CD8-positive, alpha-beta memory T cell (primary cell): ENCODE measurements at places on chromosomes 7 and 10.

GRCh38 chr7:17185690-17186070 lies 112.8 kb upstream of the AHR start:
- no peak overlapping the region for H3K27ac ChIP-seq
- H3K36me3 ChIP-seq = no peaks in the 10 kb centered on the region
- no peaks in the 10 kb centered on the region for H3K27me3 ChIP-seq
- no peak overlapping the region for H3K4me3 ChIP-seq
- no peak for DNase-seq

- no peak overlapping the region for H3K27ac ChIP-seq
- no peaks in the 10 kb centered on the region for H3K27me3 ChIP-seq
- H3K4me1 ChIP-seq = no peaks in the 10 kb centered on the region
- H3K4me3 ChIP-seq = no peak overlapping the region
- no peaks in the 10 kb centered on the region for H3K36me3 ChIP-seq
These were observed 25.5 kb downstream of the ARHGAP22 start for GRCh38 chr10:48579251-48579960.

DNA sequence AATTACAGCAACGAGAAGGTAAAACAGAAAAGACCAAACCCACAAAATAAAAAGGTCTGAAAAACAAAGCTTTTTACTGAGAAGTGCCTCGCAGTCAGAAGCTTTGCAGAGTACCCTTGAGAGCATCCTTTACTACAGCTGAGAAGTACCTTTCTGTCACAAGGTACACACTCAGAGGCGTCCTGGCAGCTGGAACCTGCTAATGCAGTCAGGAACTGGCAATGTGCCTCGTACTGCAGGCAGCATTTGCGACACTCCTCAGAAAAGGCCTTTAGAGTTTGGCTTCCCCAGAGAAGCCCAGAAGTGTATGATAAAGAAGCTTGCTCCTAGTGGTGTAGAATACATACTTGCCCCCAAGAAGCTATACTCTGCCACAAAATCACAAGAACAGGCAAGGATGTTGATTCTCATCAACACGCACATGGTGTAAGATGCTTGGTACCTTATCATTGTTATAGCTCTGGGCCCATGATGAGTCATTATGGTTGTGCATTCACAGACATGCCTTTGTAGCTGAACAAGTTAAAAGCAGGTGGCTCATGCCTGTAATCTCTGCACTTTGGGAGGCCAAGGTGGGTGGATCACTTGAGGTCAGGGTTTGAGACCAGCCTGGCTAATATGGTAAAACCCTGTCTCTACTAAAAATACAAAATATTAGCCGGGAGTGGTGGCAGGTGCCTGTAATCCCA lies 2.0 kb upstream of the GTPBP4 start:
- peaks cover 30% of the 10 kb centered on the region for H3K4me1 ChIP-seq
- H3K27ac ChIP-seq = no peak overlapping the region

DNA sequence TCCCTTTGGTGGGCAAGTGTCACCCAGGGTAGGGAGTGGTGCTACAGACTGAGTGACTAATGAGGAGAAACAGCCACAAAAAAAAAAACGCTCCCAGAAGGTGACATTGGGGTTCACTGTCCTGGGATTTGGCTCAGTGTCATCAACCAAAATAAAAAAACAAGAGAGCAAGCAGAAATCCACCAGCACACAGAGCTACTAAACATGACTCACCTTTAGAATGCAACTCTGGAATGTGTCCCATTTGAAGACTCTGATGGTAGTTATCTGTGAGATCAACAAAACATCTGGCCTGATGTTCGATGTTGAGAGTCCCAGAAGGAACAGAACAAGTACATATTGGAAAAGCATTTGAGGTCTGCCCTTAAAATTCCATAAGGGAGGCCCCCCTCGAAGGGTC lies 200.3 kb upstream of the LYZL2 start:
- H3K4me3 ChIP-seq = no peak overlapping the region
- H3K36me3 ChIP-seq = no peaks in the 10 kb centered on the region
- H3K27ac ChIP-seq = no peak overlapping the region
- no peak for DNase-seq

GRCh38 chr7:98194186-98194585 lies 17.1 kb upstream of the BHLHA15 start:
- no peaks in the 10 kb centered on the region for H3K4me1 ChIP-seq
- H3K27ac ChIP-seq = no peak overlapping the region
- H3K36me3 ChIP-seq = peaks cover 26% of the 10 kb centered on the region
- no peaks in the 10 kb centered on the region for H3K27me3 ChIP-seq

DNA sequence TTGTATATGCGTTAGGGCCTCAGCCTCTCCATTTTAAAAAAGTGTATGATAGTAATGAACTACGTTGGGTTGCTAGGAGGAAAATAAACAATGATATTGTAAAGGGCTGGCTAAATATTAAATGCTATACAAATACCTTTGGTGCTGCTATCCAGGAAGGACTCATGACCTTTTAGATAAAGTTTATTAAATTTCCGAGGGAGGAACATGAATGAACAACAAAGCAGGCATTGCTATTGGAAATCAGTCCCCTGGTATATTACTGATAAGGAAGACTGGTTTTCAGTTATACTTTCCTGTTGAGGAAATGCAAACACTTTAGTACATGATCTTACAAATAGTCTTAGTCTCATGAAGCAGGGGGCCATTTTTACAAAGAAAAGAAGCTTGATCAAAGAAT lies 17.2 kb upstream of the AGR2 start:
- no peak overlapping the region for H3K27ac ChIP-seq
- no peaks in the 10 kb centered on the region for H3K36me3 ChIP-seq
- H3K27me3 ChIP-seq = no peaks in the 10 kb centered on the region
- H3K4me3 ChIP-seq = no peak overlapping the region
- H3K4me1 ChIP-seq = no peaks in the 10 kb centered on the region

DNA sequence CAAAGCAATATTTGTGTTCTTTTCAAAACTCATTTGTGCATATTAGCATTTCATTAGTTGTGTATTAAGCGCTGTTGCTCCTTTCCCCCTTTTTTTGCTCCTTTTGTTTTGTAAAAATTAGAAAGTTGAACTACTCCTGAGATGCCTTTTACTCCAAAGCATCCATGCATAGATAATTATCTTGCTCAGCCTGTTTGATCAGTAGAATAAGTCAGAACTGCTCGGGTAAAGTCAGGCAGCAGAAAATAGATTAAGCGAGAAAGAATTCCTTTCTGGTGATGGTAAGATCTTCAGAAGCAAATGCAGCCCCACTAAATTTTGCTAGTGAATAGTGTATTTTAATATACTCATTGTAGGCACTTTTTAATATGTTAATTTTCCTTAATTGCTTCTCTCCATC lies 227.1 kb downstream of the TEX36 start:
- no peaks in the 10 kb centered on the region for H3K27me3 ChIP-seq
- no peak overlapping the region for H3K4me3 ChIP-seq
- H3K36me3 ChIP-seq = no peaks in the 10 kb centered on the region
- DNase-seq = no peak
- H3K4me1 ChIP-seq = no peaks in the 10 kb centered on the region

- no peak for DNase-seq
- no peak overlapping the region for H3K27ac ChIP-seq
- H3K4me3 ChIP-seq = no peak overlapping the region
- no peaks in the 10 kb centered on the region for H3K4me1 ChIP-seq
- H3K36me3 ChIP-seq = no peaks in the 10 kb centered on the region
- peaks cover 10% of the 10 kb centered on the region for H3K27me3 ChIP-seq
These were observed 15.3 kb downstream of the PAX2 start for GRCh38 chr10:100760726-100761125.

- peaks cover 20% of the 10 kb centered on the region for H3K4me1 ChIP-seq
- no peak overlapping the region for H3K4me3 ChIP-seq
- no peak for DNase-seq
- H3K36me3 ChIP-seq = no peaks in the 10 kb centered on the region
- no peak overlapping the region for H3K27ac ChIP-seq
- H3K27me3 ChIP-seq = no peaks in the 10 kb centered on the region
These were observed 84.8 kb upstream of the LRRC4 start for GRCh38 chr7:128115821-128116723.

GRCh38 chr10:96609510-96609909 lies 22.7 kb upstream of the TM9SF3 start:
- H3K27me3 ChIP-seq = no peaks in the 10 kb centered on the region
- H3K4me1 ChIP-seq = peaks cover 13% of the 10 kb centered on the region
- no peaks in the 10 kb centered on the region for H3K36me3 ChIP-seq
- H3K4me3 ChIP-seq = no peak overlapping the region
- no peak overlapping the region for H3K27ac ChIP-seq

GRCh38 chr7:3157566-3158287 lies 114.1 kb upstream of the CARD11 start:
- H3K27ac ChIP-seq = no peak overlapping the region
- H3K4me3 ChIP-seq = no peak overlapping the region
- H3K36me3 ChIP-seq = no peaks in the 10 kb centered on the region
- no peak for DNase-seq

DNA sequence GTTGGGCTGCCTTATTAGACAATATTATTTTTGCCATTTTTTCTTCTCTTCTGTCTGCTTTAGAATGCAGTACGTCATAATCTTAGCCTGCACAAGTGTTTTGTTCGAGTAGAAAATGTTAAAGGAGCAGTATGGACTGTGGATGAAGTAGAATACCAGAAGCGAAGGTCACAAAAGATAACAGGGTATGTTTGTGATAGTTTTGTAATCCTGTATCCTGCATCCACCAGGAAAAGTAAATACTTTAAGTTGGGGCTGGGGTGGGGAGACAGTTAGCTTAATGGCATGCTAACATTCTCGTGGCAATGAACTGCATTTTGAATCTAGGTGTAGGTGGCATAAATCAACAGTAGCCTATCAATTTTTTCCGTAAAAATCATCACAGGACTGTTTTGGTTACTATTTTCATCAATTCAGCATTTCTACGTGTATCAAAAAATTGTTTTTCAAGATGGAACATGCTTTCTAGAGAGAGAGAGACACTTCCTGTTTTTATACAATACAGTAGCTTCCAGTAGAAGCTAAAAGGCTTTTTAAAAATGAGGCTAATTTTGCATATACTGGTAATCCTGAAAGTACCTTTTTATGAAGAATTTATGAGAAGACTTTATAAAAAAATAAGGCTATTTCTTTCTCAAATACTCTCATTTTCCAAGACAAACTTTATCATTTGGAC lies 247.5 kb downstream of the FOXP2 start:
- no peak overlapping the region for H3K4me3 ChIP-seq
- no peaks in the 10 kb centered on the region for H3K4me1 ChIP-seq
- H3K36me3 ChIP-seq = no peaks in the 10 kb centered on the region

DNA sequence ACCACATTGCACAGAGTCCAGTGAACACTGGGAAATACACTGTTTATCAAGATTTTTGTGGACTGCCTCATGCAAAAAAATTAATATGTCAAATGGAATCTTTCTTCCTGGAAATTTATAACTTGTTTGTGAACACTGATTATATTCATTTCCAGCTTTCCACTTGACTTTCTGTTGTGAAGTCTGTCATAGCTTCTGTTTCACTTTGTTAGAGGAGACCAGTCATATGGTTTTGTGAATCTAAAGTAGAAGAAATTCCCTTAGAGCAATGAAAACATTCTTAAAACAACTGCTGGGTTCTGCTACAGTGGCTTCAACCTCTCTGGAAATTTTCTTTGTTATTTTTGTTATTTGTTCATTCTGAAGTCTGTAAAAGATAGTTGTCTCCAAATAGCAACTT lies 349.5 kb upstream of the NFE2L3 start:
- no peak overlapping the region for H3K4me3 ChIP-seq
- H3K36me3 ChIP-seq = no peaks in the 10 kb centered on the region
- DNase-seq = no peak

DNA sequence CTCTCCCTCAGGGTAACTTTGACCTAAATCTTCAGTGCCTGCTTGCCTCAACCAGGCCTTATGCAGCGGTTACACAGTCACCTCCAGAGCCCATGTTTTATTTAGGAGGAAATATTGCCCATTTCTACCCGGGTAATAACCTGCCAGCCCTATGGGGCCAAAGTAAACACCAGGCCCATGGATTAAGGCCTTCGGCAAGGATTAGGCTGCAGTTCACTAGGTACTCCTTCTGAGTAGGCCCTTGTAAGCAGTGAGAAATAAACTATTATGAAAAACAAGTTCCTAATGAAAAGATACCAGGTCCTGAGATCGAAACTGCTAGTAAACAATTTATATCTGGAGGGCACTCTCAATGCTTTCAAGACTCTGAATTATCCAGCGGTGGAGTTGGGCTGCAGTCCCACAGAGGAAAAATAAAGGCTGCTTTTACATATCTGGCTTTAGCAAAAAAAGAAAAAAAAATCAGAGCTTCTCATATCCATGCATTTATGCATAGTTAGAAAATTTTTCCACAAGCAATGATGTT lies 3.7 kb upstream of the HOXA10 start:
- no peak overlapping the region for H3K27ac ChIP-seq
- no peak for DNase-seq
- no peaks in the 10 kb centered on the region for H3K36me3 ChIP-seq

- H3K27ac ChIP-seq = no peak overlapping the region
- H3K4me1 ChIP-seq = no peaks in the 10 kb centered on the region
- peaks cover 20% of the 10 kb centered on the region for H3K36me3 ChIP-seq
- no peak overlapping the region for H3K4me3 ChIP-seq
- no peaks in the 10 kb centered on the region for H3K27me3 ChIP-seq
- DNase-seq = no peak
These were observed 30.6 kb downstream of the FHIP2A start for GRCh38 chr10:114852197-114852596.

- no peaks in the 10 kb centered on the region for H3K27me3 ChIP-seq
- no peak overlapping the region for H3K27ac ChIP-seq
- no peak for DNase-seq
- H3K4me3 ChIP-seq = no peak overlapping the region
- H3K36me3 ChIP-seq = peaks cover 46% of the 10 kb centered on the region
- H3K4me1 ChIP-seq = no peaks in the 10 kb centered on the region
These were observed 34.5 kb downstream of the FAM25A start for GRCh38 chr10:87054373-87055295.

- no peak overlapping the region for H3K27ac ChIP-seq
- no peaks in the 10 kb centered on the region for H3K27me3 ChIP-seq
- DNase-seq = no peak
- H3K36me3 ChIP-seq = no peaks in the 10 kb centered on the region
These were observed 507.2 kb upstream of the IGFBP3 start for GRCh38 chr7:46428295-46428694.

DNA sequence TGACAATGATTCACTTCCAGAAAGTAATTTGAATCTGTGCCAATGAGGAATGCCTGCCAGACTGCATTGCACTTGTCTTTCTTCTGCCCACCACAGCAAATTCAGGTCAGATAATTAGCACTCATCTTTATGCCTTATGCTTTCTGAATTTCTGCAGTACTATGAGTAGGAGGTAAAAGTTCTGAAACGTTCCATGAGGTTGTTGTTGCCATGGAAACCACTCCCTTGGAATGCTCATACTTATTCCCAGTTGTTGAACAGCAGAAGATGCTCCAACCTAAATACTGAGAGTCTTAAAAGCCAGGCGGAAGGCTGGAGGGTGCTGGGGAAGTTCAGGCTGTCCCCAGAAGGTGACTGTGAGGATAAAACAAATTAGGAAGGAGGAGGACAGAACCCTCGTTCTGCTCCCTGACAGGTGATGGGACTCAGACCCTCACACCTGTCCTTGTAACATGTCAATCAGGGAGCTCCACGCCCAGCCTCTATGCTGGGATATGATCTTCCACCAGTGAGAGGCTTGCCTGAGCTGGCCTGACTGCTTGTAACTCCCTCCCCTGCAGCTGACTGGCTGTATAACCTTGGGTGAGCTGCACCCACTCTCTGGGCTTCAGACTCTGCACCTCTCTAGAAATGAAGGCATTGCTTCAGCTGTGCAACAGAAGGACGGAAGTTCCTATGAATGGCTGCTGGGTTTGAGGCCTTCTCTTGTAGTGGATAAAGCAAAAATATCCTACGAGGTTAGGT lies 554.3 kb upstream of the MGMT start:
- no peak overlapping the region for H3K4me3 ChIP-seq
- no peaks in the 10 kb centered on the region for H3K4me1 ChIP-seq
- no peak overlapping the region for H3K27ac ChIP-seq
